ENCODE measurements at places on chromosomes 11 and 22. TPM values are rescaled to one million over a fixed set of nuclear protein-coding genes. Genes with fewer than 3 reads are reported as not detected.
A peak's percentile ranks its signal among the peaks of the same experiment; 100 is the strongest.

- DNase-seq, result no peak
- no peak overlapping the region for H3K4me3 ChIP-seq
- H3K27me3 ChIP-seq, result no peaks in the 10 kb centered on the region
These were observed 6.6 kb upstream of the DPF2 start for GRCh38 chr11:65327021-65327420.

NAALADL1 gene
- 27.5 TPM for total RNA-seq

DNA sequence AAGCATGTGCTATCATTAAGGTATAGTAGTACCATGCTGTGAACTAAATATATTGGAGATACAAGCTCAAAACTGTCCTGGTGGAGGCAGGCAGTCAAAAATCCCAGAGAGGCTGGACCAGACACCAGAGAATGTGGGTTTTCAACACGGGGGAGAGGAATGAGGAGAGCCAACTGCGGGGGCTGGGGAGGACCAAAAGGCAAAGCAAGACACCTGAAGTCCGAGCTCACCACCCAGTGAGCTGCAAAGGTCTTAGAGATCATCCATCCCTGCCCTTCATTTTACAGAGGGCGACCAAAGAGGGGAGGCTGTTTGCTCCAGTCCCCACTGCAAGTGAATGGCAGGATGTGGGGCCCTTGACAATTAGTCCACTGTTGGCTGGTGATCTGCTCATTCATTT, 10.0 kb downstream of the RIBC2 start:
- no peak overlapping the region for H3K4me3 ChIP-seq
- H3K27me3 ChIP-seq, result no peaks in the 10 kb centered on the region
- H3K36me3 ChIP-seq, result no peaks in the 10 kb centered on the region
- no peak for DNase-seq

DNA sequence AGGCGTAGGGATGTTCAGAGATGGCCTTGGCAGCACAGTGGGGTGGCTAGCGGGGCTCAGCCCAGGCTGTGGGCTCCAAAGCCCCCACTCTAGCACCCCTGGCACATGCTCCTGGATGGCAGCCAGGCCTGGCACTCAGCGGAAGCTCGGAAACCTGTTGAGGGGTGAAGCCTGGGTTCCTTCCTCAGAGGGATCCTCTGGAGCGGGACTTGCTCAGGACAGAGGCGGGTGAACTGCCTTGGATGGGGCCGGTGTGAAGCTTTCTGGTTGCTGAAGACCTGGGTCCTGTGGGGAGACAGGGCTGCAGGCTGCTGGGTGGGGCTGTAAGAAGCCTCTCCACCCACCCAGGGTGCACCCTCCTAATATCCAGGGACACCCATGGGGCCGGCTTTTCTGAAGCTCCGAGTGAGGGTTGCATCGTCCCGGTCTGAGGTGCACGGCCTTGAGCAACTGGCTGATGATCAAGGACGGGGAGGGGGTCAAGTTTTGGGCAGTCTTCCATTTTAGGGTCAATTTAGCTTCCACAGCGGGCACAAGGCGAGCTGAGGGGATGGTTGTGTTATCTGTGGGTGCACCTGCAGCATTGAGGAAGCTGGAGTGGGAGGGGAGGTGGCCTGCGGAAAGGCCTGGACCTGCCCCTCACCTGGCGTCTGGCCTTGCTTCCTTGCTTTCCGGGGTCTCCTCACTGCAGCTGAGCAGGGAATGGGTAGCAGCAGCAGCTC, 5.2 kb downstream of the MRGPRE start:
- no peaks in the 10 kb centered on the region for H3K36me3 ChIP-seq
- no peak for DNase-seq
- H3K4me3 ChIP-seq, result no peak overlapping the region
- H3K27ac ChIP-seq, result no peak overlapping the region
- H3K4me1 ChIP-seq, result peaks cover 3% of the 10 kb centered on the region
- no peaks in the 10 kb centered on the region for H3K27me3 ChIP-seq

DNA sequence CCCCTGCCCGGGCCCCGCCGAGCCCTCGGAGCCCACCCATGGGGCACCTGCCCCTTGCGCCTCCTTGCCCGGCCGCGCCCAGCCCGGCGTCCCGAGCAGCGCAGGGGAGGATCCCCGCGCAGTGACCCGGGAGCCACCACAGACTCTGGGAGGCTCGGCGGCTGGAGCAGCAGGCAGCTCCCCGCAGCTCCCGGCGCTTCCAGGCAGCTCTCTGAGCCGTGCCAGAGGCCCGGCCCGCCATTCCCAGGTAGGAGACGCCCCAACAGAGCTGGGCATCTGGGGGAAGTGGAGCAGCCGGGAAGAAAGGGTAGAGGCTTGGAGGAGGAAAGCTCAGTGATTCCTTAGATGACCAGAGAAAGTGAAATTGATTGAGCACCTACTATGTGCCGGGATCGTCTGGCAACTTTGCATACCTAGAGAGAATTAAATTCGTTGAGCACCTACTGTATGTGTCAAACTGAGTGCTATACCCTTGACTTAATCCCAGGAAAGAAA, 670 bp downstream of the RASD2 start:
- H3K27ac ChIP-seq, result peak overlapping the region; percentile 86
- DNase-seq, result no peak
- peak overlapping the region; percentile 79 for H3K4me3 ChIP-seq

PLAAT4 gene
- 26.3 TPM for total RNA-seq

DNA sequence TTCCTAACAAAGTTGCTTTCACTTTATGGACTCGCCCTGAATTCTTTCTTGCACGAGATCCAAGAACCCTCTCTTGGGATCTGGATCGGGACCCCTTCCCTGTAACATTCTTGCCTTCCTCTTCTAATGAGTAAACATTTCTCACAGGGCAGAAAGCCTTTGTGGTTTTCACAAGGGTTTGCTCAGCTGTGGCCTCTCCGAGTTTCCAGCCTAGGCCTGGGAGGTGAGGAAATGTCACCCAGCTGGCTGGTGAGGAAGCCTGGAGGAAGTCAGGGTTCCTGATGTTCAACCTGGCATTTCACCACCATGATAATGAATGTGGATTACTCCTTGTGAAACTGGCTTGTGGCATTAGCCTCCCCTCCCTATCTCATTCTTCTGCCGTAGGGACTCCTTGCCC, 224.9 kb downstream of the DSCAML1 start:
- H3K27ac ChIP-seq, result no peak overlapping the region
- H3K4me3 ChIP-seq, result no peak overlapping the region
- no peaks in the 10 kb centered on the region for H3K4me1 ChIP-seq
- no peaks in the 10 kb centered on the region for H3K36me3 ChIP-seq
- DNase-seq, result no peak

RGL4 gene
- not detected for total RNA-seq

- no peak for DNase-seq
- H3K4me1 ChIP-seq, result no peaks in the 10 kb centered on the region
- H3K27me3 ChIP-seq, result no peaks in the 10 kb centered on the region
- H3K27ac ChIP-seq, result no peak overlapping the region
These were observed 174.1 kb downstream of the TTC28 start for GRCh38 chr22:28505416-28506149.

All from esophagus muscularis mucosa (tissue), 4 donors.